ENCODE measurements at places on chromosomes 11 and 22.

GRCh38 chr22:26374391-26375026 is 54.6 kb upstream of the ASPHD2 start:
- no peak for DNase-seq

GRCh38 chr11:98307827-98308491 is 712.8 kb upstream of the CNTN5 start:
- DNase-seq = no peak

DNA sequence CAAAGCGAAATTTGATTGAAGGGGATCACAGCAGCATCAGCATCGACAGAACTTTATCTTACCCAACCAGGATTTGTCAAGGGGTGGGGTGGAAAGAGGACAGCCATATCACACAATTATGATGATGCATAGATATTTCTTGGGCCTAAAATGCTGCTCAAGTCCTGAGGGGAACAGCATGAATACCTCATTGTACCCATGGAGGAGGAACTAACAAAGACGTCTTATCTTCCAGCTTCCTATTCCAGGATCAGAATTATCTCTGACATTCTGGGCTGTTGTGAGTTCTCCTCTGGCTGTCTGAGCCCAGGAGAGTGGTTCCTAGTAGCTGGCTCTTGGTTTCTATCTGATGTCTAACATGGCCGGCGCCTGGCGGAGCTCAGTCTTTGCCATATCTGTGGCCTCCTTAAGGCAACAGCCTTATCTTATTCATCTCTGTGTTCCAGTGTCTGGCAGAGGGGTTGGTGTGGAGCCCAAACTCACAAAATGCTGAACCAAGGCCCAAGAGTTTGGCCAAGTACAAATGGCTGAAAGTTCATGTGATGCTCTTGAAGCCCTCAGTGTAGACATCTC is 68.2 kb upstream of the TIMP3 start:
- no peak for DNase-seq

GRCh38 chr22:22099833-22100812 is 117.5 kb upstream of the TOP3B start:
- no peak for DNase-seq

- DNase-seq = no peak
Observed at GRCh38 chr11:128390246-128390645, 197.1 kb downstream of the ETS1 start.

DNA sequence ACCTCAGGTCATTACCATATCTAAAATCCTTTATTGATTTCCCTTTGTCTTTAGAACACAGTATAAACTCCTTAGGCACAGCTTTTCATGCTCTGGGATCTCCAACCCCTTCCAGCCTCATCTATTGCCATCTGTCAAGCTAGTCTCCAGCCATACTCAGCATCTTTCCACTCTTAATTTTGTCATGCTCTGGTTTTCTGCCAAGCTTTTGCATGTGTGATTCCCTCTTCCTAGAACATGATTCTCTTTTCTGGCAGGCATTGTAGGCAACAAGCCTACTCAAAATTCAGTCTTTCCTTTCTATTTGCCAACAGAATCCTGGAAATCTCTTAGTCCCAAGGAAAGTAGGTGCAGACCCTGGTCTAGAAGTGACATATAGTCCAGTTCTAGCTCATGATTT is 35.5 kb upstream of the SLC6A5 start:
- no peak for DNase-seq

- DNase-seq = no peak
Observed at GRCh38 chr11:107679255-107680024, 32.4 kb downstream of the SLN start.

DNA sequence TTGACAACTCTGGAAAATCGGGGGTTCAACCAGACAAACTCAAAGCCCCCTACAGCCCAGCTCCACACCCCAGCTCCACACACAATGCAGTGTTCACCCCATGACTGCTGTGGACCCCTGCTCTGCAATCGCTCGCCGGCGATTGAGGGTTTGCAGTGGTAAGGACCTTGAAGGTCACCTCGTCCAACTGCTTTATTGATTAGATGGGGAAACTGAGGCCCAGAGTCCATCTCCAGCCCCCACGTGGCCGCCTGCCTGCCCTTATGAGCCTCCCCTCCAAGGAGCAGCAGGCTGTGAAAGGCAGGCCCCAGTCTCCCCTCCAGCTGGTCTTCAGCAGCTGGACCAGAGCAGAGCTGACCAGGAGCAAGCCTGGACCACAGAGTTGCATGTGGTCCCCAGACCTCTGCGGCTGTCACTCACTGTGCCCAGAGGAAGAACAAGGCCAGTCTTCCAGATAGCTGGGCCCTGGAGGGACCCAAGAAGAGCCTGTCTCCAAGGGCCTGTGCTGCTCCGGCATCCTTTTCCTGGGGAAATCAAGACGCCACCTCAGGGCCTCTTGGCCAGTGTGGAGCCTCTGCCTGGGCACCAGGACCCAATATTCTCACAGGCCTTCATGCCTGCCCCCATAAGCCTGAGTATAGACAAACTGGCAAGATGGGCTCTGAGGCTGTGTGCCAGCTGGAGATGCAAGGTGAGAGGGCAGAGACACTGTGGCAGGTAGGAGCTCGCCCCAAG is 8.8 kb upstream of the LINC01488 start:
- DNase-seq = no peak

GRCh38 chr11:44963136-44963535 is 12.5 kb upstream of the TP53I11 start:
- no peak for DNase-seq

- no peak for DNase-seq
Observed at GRCh38 chr22:27391092-27391770, 410.3 kb downstream of the MN1 start.

DNA sequence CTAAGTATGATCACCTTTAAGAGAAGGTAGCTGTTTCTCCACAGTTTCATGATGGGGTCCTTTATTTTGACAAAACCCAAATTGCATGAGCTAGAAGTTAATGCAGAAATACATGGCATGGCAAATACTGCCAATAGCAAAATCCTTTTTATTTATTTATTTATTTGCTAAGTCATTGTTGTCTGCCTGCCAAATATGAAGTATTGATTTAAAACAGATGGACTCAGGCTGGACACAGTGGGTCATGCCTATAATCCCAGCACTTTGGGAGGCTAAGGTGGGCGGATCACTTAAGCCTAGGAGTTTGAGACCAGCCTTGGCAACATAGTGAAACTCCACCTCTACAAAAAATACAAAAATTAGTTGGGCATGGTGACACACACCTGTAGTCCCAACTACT is 52.4 kb downstream of the LARGE2 start:
- DNase-seq = no peak

DNA sequence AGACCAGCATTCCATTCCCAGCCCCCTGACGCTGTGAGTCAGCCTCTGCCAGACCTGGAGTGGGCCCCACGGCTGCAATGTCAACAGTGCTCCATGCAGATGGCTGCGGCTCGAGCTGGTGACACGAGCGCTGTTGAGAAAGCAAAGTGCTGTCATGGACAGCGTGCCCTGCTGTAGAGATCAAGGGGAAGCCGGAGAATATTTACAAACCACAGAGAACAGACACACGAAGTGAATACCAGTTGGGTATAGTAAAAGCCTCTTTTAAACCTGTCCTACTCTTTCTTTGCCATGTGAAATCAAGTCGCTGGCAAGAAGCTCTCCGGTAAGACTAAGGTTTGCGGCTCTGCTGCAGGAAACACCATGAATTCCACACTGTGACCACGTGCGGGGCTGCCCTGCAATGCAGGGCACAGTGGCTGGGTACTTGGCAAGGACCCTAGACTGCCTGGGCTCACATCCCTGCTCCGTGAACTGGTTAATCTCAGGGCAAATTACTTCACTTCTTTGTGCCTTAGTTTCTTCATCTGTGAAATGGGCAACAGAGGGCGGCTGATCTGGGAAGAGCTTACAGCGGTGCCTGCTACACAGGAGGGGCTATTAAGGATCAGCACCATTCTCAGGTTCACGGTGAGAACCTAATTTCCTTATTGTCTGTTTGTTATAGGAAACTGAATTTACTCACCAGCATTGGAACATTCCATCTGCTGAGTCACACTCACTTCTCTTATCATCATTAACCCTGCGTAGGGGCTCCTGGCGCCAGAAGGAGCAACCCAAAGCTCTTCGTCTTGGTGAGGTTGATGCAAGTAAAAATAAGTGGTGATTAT is 27.8 kb upstream of the ELFN2 start:
- DNase-seq = no peak

GRCh38 chr11:11345099-11345498 is 8.0 kb downstream of the CSNK2A3 start:
- DNase-seq = no peak

All from CD4-positive, alpha-beta T cell treated with Interleukin-17A for 4 hours (primary cell).